ENCODE measurements at places on chromosomes 6 and 20.

DNA sequence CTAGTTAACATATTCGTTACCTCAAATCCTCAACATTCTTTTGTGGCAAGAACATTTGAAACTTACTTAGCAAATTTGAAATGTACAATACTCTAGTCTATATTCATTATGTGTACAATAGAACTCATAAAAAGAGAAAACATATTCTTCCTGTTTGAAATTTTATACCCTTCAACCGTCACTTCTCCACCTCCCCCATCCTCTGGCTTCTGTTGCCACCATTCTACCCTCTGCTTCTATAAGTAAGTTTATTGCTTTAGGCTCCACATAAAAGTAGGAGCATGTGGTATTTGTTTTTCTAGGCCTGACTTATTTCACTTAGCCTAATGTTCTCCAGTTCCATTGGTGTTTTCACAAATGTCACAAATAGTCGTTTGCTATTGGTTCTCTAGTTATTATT lies 205.3 kb downstream of the TENT5A start:
- H3K4me1 ChIP-seq = no peaks in the 10 kb centered on the region
- no peak overlapping the region for H3K27ac ChIP-seq
- no peaks in the 10 kb centered on the region for H3K36me3 ChIP-seq
- H3K4me3 ChIP-seq = no peak overlapping the region

DNA sequence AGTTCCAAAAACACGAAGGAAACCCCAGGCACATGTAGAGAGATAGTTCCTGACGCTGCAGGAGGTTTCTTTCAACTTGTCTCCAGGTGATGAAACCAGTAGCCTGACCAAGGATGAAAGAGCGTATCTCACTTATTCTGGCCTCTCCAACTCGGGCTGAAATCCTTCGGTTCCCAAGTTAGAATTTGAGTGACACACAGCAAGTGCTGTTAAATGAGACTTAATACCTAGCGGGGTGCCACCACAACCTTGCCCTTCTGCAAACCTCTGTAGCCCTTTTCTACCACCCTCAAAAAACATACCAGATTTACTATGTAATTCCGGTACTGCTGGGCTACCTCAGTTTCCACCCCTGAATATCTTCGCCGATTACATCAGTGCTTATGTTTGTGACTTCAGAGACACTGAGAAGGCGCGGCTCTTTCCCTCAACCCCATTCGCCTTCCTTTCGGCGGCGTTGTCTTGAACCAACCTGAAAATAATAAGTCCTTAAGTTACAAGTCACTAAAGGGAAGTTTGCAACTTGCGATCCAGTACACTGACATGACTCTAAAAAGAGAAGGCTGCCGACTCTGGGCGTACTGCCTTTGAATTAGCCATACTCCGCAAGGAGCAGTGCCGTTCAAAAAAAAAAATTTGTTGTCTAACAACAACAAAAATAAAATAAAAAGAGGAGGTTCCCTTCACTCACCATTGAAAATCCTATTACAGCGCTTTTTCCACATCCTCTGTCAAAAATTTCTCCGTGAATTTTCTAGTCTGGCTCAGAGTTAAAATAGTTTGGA lies 194.9 kb upstream of the ZNF184 start:
- peaks cover 34% of the 10 kb centered on the region for H3K4me1 ChIP-seq
- no peaks in the 10 kb centered on the region for H3K36me3 ChIP-seq
- H3K27me3 ChIP-seq = peaks cover 64% of the 10 kb centered on the region
- peak overlapping the region; percentile 35 for H3K27ac ChIP-seq
- H3K4me3 ChIP-seq = peak overlapping the region; percentile 43

GRCh38 chr6:13666194-13667105 lies 45.2 kb downstream of the RANBP9 start:
- peak overlapping the region; percentile 72 for H3K27ac ChIP-seq
- H3K36me3 ChIP-seq = peaks cover 22% of the 10 kb centered on the region
- H3K4me1 ChIP-seq = peaks cover 87% of the 10 kb centered on the region
- DNase-seq = peak; percentile 34

GRCh38 chr6:9878535-9878934 lies 536.3 kb downstream of the TFAP2A start:
- DNase-seq = no peak
- H3K36me3 ChIP-seq = no peaks in the 10 kb centered on the region
- H3K27me3 ChIP-seq = no peaks in the 10 kb centered on the region
- H3K4me3 ChIP-seq = no peak overlapping the region

- H3K4me1 ChIP-seq = peaks cover 3% of the 10 kb centered on the region
- no peak overlapping the region for H3K4me3 ChIP-seq
- DNase-seq = no peak
- no peak overlapping the region for H3K27ac ChIP-seq
- peaks cover 23% of the 10 kb centered on the region for H3K36me3 ChIP-seq
- no peaks in the 10 kb centered on the region for H3K27me3 ChIP-seq
Measured at GRCh38 chr6:37482606-37483251, 17.0 kb downstream of the CCDC167 start.

DNA sequence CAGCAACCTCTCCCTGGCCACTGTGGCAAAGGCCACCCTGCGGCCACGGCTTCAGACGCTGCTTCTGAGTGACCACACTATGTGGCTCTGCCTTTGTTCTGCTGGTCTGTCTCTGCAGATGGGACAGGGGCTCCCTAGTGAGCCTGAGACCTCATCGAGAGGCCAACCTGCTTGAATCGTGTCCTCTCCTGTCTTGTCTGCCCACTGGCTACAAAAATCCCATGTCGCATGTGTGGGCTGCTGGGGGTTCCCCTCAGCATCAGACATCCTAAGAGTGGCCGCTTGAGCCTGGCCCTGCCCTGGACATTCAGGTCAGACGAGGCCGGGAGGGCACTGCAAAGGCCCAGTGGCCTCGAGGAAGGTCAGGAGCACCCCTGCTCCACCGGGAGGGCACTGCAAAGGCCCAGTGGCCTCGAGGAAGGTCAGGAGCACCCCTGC lies 222.9 kb downstream of the DLL1 start:
- H3K36me3 ChIP-seq = no peaks in the 10 kb centered on the region
- DNase-seq = no peak
- H3K4me1 ChIP-seq = no peaks in the 10 kb centered on the region
- no peak overlapping the region for H3K4me3 ChIP-seq
- peaks cover 13% of the 10 kb centered on the region for H3K27me3 ChIP-seq

GRCh38 chr6:144847916-144848315 lies 562.8 kb downstream of the UTRN start:
- no peak for DNase-seq
- H3K4me3 ChIP-seq = no peak overlapping the region
- peaks cover 14% of the 10 kb centered on the region for H3K36me3 ChIP-seq
- H3K27ac ChIP-seq = peak overlapping the region; percentile 45
- H3K27me3 ChIP-seq = no peaks in the 10 kb centered on the region
- no peaks in the 10 kb centered on the region for H3K4me1 ChIP-seq

DNA sequence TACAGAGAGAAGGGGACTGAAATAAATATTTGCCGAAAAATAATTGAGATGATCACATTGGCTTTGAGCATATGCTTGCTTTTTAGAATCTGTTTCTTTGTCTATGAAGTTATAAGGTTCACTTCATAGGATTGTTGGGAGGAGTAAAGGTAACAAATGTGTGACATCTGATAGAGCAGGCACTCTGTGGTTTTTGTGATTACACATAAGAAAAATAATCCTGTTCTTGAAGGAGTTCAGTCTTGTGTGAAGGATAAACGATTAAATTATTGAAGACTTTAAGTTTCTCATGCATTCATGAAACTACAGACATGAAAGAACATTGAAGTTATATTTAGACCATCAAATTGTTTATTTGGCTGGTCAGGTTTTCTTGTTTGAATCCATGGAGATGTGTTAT lies 45.0 kb downstream of the QKI start:
- peak overlapping the region; percentile 95 for H3K4me3 ChIP-seq
- DNase-seq = no peak
- peaks cover 37% of the 10 kb centered on the region for H3K36me3 ChIP-seq
- peak overlapping the region; percentile 98 for H3K27ac ChIP-seq
- H3K4me1 ChIP-seq = peaks cover 56% of the 10 kb centered on the region
- no peaks in the 10 kb centered on the region for H3K27me3 ChIP-seq

DNA sequence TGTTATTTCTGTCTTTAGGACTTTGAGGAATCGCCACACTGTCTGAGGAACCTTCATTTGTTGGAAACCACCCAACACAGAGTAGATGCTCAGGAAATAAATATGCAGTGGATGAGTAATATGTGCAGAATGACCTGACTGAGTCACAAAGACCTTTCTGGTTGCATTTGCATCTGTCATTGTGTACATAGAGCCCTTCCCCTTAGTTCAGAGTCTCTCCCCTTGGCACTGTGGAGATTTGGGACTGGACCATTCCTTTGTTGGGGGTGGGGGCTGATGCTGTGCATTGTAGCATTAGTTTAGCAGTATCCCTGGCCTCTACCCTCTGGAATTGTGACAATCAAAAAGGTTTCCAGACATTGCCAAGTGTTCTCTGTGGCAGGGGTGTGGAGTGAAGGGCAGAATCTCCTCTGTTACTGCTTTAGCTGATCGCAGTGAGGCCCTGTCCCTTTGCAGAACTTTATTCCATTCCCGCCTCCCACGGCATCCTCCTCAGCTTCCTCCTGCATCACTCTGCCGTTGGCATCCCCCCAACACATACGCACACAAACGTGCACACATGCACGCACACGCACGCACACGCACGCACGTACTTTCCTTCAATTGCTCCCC lies 64.5 kb downstream of the EYA2 start:
- no peak overlapping the region for H3K4me3 ChIP-seq
- no peaks in the 10 kb centered on the region for H3K36me3 ChIP-seq
- no peaks in the 10 kb centered on the region for H3K4me1 ChIP-seq
- no peak for DNase-seq
- H3K27me3 ChIP-seq = peaks cover 6% of the 10 kb centered on the region

GRCh38 chr6:77548190-77548589 lies 84.9 kb upstream of the HTR1B start:
- no peak for DNase-seq
- H3K36me3 ChIP-seq = no peaks in the 10 kb centered on the region
- H3K4me3 ChIP-seq = no peak overlapping the region
- H3K27ac ChIP-seq = no peak overlapping the region

- H3K4me3 ChIP-seq = no peak overlapping the region
- no peaks in the 10 kb centered on the region for H3K4me1 ChIP-seq
- H3K27me3 ChIP-seq = peaks cover 6% of the 10 kb centered on the region
- H3K27ac ChIP-seq = no peak overlapping the region
Measured at GRCh38 chr6:133040094-133040802, 200.9 kb upstream of the EYA4 start.

DNA sequence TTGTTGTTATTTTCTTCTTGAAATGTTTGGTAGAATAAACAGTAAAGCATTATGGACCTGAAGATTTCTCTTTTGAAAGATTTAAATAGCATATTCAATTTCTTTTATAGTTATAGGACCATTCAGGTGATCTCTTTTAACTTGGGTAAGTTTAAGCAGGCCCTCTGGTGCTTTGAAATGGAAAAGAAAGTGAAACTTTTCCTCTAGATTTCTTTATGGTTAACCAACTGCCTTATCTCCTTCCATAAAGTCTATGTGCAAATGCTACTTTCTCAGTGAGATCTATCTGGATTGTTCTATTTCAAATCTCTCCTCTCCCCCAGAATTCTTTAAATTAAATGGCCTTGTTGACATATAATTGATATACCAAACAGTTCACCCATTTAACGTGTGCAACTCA lies 54.0 kb downstream of the PHACTR2 start:
- peaks cover 36% of the 10 kb centered on the region for H3K4me1 ChIP-seq
- H3K27me3 ChIP-seq = no peaks in the 10 kb centered on the region

- no peak overlapping the region for H3K4me3 ChIP-seq
- no peaks in the 10 kb centered on the region for H3K27me3 ChIP-seq
- H3K36me3 ChIP-seq = no peaks in the 10 kb centered on the region
- no peak for DNase-seq
- no peaks in the 10 kb centered on the region for H3K4me1 ChIP-seq
- H3K27ac ChIP-seq = no peak overlapping the region
Measured at GRCh38 chr6:7473805-7474719, 67.4 kb upstream of the DSP start.

DNA sequence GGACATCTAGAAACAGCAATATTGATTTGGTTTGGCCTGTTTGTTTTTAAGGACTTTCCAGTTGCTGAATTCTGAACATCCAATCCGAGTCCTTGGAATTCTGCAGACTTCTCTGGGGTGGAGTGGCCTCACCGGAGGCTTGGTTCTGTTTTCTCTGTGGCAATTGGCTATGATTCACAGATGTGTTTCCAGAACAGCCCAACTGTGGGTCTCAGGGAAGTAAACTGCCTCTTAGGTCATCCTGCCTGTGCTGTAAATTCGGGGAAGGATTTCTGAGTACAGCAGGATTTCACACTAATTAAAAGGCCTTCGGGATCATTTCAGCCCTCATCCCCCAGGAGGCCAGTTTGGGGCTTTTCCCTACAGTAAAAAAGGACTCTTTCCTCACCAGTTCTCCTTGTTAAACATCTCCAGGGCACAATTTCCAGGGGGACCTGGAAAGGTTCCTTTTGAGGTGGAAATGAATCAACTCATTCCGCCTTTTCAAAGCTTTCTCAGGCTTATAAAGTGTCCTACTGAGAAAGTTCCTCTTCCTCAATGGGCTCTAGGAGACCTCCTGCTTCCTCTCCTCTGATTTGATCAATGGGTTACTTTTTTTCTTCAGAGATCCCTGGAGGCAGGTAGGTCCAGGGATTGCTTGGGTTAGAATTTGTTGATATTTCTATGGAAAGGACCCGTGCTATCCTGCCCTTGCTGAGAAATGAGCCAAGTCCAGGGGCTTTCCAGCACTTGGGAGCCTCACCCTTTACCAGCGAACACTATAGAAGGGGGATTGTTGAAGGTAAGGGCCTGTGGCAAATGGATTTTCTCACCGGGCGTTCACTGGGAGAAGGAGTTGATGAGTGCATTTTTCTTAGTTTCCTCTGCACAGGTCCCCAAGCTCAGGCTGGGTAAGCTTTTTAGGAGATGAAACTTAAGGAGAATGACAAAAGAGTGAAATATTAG lies 114.6 kb downstream of the CLIC5 start:
- H3K4me3 ChIP-seq = no peak overlapping the region
- H3K27me3 ChIP-seq = peaks cover 7% of the 10 kb centered on the region

- H3K4me3 ChIP-seq = peak overlapping the region; percentile 60
- no peak overlapping the region for H3K27ac ChIP-seq
Measured at GRCh38 chr6:131250936-131251335, 115.7 kb downstream of the AKAP7 start.

DNA sequence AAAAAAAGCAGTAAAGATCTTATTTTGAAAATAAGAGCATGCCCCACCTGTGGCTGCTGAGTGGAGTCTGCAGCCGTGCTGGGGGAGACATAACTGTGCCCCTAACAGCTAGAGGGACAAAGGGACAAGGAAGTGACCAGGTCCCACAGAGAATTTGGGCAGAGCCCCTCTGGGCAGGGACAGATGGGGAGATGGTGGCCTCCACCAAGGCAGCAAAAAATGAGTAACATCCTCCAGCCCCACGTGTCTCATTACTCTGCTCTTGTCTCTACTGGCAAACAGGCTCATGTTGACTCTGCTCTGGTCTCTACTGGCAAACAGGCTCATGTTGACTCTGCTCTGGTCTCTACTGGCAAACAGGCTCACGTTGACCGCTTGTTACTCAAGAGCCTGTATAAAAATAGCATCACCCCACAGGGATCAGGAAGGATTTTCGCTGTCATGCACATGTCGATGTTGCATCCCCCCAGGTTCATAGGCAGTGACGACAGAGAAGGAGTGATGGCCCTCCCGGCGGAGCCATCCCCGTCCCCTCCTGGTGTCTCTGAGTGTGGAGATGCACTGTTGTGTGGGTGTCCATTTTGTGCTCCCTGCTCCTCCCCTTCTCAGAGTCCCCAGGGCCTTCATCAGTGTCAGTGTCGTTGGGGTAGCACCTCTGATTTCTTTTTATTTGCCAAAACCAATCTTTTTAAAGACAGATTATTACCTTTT lies 17.3 kb upstream of the PCMTD2 start:
- H3K4me1 ChIP-seq = peaks cover 4% of the 10 kb centered on the region
- no peak overlapping the region for H3K27ac ChIP-seq
- H3K4me3 ChIP-seq = no peak overlapping the region
- no peaks in the 10 kb centered on the region for H3K27me3 ChIP-seq
- H3K36me3 ChIP-seq = no peaks in the 10 kb centered on the region

GRCh38 chr6:149224399-149224798 lies 93.1 kb upstream of the TAB2 start:
- H3K36me3 ChIP-seq = no peaks in the 10 kb centered on the region
- peaks cover 6% of the 10 kb centered on the region for H3K4me1 ChIP-seq
- H3K4me3 ChIP-seq = no peak overlapping the region
